Activated CD4-positive, alpha-beta T cell treated with anti-CD3 and anti-CD28 coated beads, Interleukin-2, amount 50 U/mL, for 24 hours (primary cell): ENCODE measurements at places on chromosomes 2 and 18.
A peak's percentile ranks its signal among the peaks of the same experiment; 100 is the strongest.

DNA sequence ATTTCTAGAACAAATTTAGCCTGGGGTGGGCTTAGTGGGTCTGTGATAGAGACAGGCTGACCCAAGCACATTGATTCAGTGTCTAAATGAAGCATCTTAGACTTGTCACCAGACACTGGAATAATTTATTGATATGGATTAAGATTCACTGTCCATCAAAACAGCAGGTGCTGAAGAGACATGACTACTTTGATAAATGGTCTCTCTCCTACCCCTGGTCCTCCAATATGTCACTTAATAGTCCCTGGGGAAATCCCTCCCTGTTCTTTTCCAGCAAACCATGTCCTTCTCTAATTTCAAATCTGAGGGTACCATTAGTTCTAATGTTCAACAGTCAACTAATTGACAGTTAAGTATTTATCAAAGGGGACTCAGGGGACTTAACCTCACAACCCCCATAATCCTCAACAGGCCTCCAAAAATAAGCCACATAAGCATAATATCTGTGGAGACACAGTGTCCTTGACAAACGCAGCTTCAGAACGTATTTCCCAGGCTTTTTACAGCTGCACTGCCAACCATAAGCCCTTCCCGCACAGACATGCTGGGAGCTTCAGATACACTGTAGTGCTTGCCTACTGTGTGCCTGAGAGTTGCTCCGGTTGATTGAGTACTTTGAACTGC, 391.0 kb downstream of the THSD7B start:
- no peak for DNase-seq

DNA sequence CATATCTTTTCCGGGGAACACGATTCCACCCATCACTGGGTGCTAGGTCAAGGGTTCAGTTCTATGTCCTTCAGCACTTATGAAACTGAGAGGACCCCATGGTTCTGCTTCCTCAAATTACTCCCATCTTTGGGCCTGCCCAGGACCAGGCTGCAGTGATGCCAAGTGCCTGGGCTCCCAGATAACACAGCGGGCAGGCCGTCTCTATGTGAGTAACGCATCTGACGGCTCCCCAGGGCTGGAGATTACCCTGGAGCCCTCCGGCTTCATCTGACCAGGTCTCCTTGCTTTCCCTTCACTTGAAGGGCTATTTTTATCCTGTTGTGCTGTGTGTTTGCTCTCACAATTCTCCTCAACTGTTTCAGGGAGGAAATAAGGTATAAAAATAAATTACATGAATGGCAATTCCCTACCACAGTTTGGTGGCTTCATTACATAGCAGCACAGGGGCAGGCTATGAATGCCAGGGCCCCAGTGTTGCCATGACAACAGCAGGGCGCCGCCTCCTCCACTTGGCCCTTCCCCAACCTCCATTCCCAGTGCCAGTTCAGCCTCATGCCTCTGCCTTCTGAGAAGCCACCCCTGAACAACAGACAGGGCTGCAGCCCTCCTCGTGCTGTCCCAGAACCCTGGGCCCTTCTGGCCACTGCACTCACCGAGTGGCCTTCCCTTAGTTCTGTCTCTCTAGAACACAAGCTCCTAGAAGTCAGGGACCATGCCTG, 25.4 kb upstream of the TMEM131 start:
- no peak for DNase-seq

GRCh38 chr18:51135795-51136194, 61.7 kb downstream of the MEX3C start:
- no peak for DNase-seq

GRCh38 chr2:96933305-96934181, 52.8 kb downstream of the FAM178B start:
- no peak for DNase-seq

DNA sequence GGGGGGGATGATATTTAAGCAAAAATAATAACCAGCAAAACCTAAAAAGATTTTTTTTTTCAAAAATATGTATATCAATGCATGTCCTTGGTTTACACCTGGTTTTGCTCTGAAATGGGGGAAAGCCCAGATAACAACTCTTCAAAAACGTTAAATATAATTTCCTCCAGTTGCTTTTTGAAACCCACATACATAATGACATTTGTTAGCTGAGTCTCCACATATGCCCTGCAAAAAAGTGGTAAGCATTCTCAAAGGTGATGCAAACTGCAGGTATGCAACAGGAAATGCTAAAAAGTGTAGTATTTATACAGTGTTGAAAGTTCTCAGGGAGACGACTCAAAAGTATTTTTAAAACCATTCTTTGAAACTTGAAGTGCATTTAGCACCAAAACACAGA, 258.6 kb downstream of the ZEB2 start:
- no peak for DNase-seq

DNA sequence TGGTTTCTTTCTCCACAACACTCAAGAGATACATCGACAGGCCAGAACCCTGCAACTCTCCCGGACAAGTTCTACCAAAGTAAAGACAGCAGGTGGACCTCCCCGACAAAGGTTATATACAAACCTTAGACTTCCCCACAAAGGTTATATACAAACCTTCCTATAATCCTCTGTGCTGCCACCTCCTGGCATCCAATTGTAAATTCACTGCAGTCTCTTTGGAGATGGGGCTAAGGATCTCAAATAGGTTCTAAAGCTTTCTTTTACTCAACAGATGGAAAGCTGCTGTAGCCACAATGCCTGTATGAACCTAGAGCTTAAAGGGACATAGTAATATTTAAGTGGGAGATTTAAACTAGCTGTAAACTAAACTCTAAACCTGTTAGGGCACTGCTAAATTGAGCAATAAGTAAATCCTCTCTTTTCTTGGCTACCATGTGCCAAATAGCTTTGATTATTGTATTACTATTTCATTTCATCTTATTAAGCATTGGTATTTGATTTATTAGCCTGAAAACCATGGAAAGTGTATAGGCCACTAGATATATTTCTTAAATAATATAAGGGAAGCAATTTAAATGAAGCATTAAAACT, 9.8 kb upstream of the MREG start:
- peak; percentile 18 for DNase-seq

- peak; percentile 21 for DNase-seq
These were observed 70.3 kb downstream of the HAUS1 start for GRCh38 chr18:46174342-46175041.

DNA sequence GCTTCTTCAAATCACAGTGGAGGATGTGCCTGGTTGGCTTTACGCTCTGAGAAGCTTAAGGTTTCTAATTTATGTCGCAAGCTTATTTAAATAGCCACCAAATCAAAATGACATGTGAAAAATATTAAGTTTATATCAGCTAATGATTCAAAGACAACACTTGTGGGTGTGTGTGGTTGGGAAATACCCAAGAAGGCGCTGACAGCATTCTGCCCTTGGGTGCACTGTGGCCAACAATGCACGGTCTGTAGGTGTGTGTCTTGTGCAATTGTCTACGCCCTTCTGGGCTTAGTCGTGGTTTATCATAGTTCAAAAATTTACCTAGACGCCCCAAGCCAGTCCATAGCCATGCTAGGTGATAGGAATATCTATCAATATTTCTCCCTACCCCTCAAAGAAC, 60.9 kb downstream of the KCTD1 start:
- no peak for DNase-seq

GRCh38 chr2:88117973-88118372, 9.9 kb downstream of the FABP1 start:
- no peak for DNase-seq

GRCh38 chr2:129731907-129732629, 247.4 kb upstream of the RAB6C start:
- no peak for DNase-seq

DNA sequence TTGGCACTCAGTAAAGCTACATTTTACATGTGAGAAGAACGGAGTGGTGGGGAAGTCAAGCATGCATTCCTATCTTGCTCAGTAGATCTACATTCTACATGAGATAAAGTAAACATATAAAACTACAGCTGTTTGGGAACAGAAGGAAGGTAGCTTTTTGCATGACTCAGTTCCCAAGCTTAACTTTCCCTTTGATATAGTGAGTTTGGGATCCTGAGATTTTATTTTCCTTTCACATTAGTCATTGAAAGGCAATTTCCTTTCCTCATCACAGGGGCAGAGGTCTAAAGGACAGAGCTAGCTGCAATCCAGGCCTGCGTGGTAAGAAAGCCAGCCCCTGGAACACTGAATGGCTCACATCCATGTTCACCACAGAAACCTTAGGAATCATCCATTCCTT, 257.2 kb downstream of the SRBD1 start:
- no peak for DNase-seq

- DNase-seq, result no peak
These were observed 158.2 kb downstream of the TDRD15 start for GRCh38 chr2:21281791-21282514.

- no peak for DNase-seq
These were observed 376.4 kb upstream of the FAM98A start for GRCh38 chr2:33975498-33975897.

- no peak for DNase-seq
These were observed 25.7 kb downstream of the PGAP1 start for GRCh38 chr2:196900843-196901242.

GRCh38 chr18:12028674-12029073, 47.4 kb downstream of the IMPA2 start:
- DNase-seq, result no peak

- DNase-seq, result no peak
These were observed 3.0 kb upstream of the MBD1 start for GRCh38 chr18:50284255-50284885.

GRCh38 chr18:58355243-58355642, 273.6 kb downstream of the ALPK2 start:
- DNase-seq, result no peak

GRCh38 chr2:197073701-197074433, 147.4 kb upstream of the PGAP1 start:
- DNase-seq, result no peak

DNA sequence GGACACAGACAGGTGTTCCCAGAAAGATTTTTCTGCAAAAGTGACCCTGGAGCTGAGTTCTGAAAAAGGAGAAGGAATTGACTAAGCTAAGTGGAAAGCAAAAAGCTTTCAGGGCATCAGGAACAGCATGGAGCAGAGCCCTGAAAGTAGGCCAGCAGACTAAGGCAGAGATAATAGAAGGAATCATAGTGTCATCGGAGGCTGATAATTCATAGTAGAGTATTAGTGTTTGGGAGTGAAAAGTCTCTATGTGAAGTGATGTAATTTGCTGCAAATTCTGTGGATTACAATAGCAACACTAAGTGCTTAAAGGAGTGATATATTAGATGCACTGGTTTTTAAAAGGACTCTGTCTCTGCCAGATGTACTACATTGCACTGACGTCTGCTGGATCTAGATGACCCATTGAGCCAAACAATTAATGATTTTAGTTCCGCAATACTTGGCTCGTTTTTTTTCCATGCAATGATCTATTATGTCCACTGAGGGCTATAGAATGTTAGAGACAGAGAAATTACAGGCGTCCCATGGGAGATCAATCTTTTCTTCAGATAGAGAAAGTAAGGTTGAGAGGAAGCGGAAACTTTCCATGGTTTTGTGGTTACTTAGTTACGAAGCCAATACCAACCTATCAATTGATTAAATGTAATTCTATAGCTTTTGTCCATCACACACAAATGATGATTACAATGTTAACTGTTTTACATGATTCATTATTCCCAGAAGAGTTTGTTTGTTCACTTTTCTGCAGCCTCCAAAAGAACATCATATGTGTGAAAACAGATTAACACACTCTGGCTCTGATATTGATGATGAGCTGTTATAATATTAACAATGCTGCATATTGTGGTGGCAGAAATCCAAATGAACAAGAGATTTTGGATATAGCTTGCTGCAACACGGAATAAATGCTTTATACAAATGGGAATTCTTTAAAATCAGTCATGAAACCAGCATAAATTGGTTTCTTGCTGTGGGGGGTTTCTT, 143.7 kb downstream of the MC4R start:
- no peak for DNase-seq

GRCh38 chr2:225052703-225053102, 10.4 kb upstream of the DOCK10 start:
- no peak for DNase-seq

DNA sequence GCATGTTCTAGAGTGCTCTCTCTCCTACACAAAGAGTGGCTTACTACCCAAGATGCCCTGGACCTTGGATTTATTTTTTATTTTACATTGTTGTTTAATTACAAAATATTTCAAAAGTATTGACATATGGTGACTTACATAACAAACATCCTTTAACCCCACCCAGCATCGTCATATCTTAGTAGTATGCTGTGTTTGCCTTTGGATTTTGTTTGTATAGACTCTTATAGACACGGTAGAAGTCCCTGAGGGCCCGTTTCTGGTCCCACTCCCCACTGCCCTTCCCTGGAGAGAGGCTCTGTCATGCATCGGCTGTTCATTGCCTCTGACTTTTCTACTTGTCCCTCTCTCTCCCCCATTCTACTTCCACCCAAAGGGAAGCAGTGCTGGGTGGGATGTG, 112.0 kb downstream of the ZBTB7C start:
- no peak for DNase-seq

DNA sequence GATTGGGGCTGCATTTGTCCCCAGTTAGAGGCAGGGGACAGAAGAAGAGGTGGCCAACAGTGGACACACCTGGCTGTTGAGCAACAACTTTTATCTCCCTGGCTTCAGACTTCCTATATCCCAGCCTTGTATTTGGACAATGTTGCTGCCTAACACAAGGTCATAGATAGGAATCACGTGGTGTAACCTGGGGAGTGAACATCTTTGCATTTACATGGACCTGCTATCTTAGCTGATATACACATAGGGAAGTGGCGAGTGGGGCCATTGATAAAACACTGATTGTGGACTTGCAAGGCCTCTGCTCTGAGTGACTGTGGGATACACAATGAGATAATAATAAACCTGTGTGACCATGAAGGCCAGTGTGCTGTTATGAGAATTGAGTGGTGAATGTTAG, 26.9 kb downstream of the RAPGEF4 start:
- DNase-seq, result no peak

- DNase-seq, result no peak
These were observed 622.7 kb downstream of the TDRD15 start for GRCh38 chr2:21746499-21746898.

- no peak for DNase-seq
These were observed 15.8 kb downstream of the LCT start for GRCh38 chr2:135821190-135821589.

- no peak for DNase-seq
These were observed 7.4 kb upstream of the MBP start for GRCh38 chr18:77140030-77140429.

DNA sequence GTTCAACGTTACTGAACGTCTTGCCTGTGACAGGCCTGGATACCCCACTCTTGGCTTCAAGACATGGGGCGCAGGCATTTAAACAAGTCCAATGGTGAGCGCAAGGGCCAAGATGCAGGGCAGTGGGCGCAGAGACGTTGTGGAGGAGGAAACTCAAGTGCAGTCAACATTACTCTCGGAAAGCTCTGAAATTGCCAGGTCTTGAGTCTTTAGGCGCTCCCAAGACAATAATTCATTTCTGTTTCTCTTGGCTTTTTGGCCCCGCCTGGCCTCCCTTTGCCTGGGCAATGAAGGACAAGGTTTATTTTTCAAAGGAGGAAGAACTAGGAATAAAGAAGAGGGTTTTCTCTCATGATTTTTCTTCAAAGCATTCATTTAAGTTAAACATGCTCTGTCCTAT, 13.3 kb upstream of the TMEM214 start:
- no peak for DNase-seq
